ENCODE measurements at places on chromosomes 5 and 9.

GRCh38 chr5:81393430-81393782, 528 bp downstream of the ACOT12 start:
- no peak for DNase-seq

DNA sequence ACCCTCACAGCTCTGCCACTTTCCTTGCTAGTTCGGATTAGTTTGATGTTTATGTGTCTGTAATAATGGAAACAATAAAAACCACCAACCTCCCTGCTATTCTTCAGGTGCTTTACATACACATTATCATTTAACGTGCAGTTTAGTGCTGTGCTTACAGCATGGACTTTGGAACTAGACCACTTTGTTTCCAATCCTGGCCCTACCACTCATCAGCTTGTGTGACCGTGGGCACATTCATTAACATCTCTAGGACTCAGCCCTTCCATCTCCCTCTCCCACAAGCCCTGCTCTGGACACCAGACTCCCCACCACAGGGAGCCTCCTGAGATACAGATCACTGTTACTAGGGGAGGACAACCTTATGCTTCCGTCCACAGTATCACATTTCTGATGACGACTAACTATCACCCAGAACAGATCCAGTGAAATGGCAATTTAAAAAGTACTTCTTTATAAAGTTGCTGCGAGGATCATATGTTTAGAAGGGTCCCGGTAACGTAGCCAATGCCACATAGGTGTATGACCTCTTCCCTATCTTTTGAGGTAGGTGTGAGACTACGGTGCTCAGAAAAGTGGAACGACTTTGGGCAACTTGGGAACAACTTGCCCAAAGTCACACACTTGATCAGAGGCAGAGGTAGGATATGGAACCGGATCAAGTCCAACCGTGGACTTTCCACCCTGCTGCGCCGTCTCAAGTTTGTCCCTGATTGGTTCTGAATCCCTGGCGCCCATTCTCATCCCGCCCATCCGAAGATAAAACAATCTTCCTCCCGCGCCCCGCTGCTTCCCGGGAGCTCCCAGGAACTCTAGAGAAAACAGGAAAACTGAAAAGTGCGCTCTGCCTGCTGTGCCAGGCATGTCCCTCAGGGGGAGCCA, 132.4 kb upstream of the NIPBL start:
- DNase-seq = no peak

GRCh38 chr5:125581311-125581710, 834.9 kb upstream of the ZNF608 start:
- no peak for DNase-seq

GRCh38 chr9:133803028-133803585, 65.0 kb upstream of the SARDH start:
- DNase-seq = no peak

DNA sequence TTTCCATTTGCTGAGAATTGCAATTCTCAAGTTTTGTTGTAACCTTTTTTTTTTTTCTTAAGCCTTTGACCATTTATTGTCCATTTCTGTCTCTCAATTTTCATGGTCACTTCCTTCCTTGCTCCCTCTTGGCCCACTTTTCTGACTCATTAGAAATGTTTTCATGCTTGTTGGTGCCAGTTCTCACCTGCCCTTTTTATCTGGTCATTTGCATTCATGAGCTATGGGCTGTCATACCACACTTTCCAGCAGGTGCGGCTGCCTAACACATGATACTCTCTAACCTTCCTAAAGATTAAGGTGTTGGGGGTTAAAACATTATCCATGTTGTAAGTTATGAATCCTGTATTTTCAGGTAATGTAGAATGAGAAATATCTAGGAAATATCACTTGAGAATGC, 150.5 kb upstream of the TLX3 start:
- DNase-seq = no peak

DNA sequence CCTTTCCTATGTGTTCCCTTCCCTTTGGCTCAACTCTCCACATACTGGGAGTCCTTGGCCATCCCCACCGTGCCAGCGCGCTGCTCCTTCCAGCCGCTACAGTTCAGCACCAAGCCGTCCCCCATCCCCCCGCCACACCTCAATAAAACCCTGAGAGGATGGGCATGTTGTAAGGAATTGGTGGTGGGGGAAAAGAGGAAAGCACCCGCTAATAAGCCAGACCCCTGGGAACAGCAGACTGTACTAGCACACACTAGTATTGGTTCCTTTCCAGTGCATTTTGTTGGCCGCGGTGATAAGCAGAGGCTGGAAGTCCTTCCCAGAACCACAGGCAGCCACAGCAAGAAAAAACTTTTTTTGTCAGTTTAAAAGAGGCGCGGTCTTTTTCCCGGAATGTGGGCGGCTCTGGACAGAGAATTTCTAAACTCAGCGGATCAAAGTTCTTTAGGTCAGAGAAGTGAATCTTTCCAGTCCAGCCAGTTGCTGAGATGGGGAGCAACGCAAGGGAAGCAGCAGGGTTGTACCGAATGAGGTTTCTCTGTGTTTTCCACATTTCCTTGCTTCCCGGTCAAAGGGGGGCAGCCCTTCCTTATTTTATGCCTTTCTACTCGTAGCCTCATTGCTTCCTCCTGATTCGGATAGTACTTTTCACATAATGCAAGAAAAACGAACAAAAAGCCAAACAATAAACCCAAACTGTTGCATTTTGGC, 2.1 kb downstream of the CHSY3 start:
- DNase-seq = no peak

DNA sequence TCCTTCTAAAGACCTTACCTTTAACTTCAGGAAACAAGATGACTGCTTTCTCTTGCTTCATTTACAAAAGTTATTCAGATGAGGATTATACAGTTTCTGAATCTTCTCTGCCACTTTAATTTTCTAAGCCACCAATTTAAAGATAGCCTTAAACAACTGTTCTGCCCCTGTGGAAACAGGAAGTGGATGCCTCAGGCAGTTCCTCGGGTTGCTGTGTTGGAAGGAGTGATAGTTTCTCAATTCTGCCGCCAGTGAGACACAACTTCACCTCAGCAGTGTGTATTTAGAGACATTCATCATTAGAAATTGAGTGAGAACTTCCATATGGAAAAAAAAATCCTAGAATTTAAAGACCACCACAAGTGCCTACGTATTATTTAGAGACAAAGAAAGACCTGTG, 475.1 kb upstream of the WWC1 start:
- no peak for DNase-seq

DNA sequence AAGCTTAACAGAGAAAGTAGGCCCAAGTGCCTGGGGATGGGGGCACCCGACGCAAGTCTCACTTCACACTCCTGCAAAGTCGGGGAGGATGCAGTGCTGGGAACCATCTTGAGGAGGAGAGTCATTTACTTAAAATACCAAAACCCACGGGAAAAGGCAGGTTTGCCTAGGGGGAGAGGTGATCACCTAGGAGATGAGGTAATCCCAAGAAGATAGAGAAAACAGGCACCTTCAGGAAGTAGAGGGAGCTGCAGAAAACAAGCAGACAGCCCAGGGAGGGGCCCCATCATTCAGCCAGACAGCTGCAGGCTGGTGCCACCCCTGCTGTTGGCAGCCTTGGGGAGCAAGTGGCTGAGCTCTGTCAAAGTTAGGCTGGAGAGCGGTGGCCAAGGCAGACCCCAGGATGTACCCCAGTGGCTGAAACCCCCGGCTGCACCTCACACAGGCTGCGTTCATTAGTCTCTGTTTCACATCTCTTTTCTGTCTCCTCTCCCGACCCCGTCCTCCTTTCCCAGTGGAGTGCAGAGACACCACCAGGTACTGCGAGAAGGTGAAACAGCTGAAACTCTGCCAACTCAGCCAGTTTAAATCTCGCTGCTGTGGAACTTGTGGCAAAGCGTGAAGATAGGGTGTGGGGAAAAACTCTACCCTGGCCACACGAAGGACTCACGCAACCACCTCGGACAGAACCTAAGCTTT, 124.9 kb downstream of the SAXO1 start:
- DNase-seq = no peak

GRCh38 chr9:111691672-111692329, 30.4 kb downstream of the GNG10 start:
- no peak for DNase-seq

GRCh38 chr9:27340961-27341511, 44.1 kb upstream of the EQTN start:
- no peak for DNase-seq

DNA sequence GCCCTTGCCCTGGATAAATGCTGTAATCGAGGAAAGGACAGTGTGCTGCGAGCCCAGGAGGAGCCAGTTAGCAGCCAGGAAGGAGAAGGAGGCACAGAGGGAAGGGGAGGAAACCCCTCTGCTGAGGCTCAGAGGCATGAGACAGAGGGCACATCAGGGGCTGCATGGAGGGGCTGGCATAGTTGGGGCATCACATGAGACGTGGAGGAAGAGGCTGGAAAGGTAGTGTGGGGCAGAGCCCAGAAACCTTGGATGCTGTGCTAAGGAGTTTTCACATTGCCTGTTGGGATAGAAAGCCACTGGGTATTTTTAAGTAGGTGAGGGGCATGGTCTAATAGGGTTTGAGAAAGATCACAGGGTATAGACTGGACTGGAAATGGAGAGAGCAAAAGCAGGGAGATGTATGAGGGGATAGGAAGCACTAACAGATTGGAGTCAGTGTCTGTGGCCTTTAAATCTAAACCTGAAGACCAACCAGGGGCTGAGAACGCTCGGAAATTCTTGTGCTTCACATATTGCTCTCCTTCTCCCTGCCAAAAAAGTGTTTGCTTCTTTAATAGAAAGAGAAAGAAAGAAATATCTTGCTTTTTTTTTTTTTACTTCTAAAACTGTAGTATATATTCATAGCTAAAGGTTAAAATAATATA, 33.0 kb upstream of the ANGPTL2 start:
- no peak for DNase-seq

DNA sequence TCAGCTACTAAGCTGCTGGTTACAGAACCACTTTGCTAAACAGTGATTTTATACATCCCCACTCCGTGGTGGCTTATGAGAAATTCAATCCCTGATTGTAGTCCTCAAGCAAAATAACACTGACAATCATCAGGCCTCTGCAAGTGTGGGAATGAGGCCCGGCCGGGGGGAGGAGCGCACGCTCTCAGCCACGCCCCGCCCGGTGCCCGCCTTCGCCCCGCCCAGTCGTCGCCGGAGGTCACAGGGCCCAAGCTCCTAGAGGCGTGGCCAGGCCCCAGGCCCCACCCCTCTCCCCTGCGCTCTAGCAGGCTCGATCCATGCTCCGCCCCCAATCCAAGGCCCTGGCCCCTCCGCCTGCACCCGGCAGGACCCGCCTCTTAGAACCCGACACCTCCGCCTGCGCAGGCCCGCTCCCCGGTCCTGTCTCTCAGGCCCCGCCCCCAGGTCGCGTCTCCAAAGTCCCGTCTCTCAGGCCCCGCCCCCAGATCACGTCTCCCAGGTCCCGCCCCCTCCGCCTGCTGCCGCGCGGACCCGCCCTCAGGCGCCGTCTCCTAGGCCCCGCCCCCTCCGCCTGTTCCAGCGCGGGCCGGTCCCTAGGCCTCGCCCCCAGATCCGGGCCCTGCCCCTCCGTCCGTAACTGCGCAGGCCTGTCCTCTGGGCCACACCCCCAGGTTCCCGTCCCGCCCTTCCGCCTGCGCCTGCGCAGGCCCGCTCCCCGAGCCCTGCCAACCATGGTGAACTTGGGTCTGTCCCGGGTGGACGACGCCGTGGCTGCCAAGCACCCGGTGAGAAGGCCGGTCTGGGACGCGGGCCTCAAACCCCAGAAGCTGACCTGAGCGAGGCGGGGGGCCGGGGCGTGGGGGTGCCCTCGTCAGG, at the start of gene TMEM141:
Gene TMEM141, plus strand, starts transcription at position 705 of the 876 bp plus-strand sequence. Its CDS starts 27 bp downstream, at position 732.
- peak; percentile 99 for DNase-seq
